AG09309 (cell line): ENCODE measurements at places on chromosomes 2 and 18.

DNA sequence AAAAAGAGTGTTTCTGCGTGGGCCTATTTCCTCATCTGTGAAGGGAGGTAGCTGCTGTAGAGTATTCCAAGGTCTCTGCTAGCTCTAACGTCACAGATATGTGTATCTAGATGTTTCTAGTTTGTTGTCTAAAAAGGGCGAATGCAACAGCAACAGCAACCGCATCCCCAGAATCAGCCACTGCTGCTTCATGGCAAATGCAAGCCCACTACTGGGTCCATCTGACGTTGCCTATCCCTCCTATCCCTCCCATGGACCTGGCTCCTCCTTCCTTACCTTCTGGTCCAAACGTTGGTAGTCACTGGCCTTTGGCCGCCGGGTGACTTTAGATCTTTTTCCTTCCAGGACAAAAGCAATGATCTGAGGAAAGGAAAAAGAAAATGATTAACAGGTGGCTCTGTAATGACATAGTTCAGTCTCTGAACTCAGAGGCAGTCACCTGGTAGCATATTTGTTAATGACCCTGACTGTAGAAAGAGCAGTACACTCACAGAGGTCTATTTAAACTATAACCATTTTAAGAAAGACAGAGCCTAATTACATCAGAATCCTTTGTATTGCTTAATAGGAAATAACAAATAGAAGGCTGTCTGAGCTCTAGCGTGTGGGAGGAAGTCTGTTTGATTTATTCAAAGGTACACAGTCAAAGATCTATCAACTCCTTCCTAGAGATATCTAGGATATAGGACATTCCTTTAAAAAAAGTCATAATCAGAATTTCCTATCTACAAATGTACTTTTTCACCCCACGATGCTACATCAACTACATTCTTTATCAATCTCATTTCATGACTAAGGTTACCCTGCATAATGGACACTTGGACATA, 2.9 kb downstream of the TGOLN2 start:
- no peak for DNase-seq

DNA sequence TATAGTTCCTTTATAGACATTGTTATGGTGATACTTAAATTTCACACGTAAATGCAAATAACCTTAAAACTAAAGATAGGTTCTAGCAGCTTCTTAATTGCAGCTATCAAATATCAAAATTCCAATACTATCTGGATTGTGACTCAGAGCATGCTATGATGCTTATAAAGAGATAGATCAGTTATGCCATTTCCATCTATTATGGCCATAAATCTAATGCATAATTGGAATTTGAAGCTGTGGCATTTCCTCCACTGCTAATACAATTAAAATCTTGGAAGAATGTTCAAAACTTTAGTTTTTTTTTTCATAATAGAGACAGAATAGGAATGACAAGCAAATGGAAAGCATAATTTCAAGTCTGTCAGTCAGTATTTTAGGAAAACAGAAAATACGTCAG, 220.8 kb upstream of the GALNT5 start:
- DNase-seq: no peak

DNA sequence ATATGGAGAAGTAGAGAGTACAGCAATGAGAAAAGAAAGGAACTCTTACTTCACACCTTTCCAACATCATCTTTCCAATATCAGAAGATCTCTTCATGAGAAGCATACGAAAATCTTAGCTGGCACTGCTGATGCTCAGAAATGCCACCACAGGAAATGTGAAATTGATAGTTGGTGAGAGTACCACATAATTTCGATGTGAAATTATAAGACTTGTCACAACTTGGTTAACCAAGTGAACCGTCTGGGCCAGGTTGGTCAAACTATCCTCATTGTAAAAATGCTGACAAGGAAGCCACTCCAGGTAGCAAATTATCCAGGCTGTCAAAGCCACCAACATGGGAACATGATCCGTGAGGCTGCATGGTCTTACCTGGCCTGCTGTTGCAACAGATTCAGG, 66.5 kb downstream of the EPG5 start:
- DNase-seq: no peak

- no peak for DNase-seq
These were observed 2.8 kb upstream of the BBS5 start for GRCh38 chr2:169476459-169476858.

DNA sequence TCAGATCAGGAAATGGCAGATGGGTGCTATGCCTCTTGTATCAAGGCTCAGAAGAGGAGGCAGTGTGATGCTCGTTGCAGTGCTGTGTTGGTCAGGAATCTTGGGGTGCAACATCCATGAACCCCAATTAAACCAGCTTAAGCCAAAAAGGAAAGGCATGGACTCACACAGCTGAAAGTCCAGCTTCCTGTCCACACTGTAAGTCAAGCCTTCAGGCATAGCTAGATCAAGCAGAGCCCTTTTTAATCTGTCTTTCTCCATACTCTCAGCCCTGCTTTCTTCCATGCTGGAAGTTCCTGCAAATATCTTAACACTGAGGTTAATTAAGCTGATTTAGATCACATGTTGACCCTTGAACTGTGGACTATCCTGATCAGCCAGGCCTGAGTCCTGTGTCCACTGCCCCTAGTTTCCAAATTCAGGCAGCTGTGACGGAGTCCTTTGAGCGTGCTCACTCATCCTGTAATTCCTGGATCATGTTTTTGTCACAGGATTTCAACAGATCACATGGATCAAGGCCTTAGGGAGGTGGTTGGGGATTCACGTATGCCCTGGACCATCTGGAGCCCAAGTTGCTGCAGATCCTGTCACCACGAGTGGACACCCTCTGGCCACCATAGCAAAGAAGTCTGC, 4.5 kb upstream of the C2orf74 start:
- DNase-seq: no peak

DNA sequence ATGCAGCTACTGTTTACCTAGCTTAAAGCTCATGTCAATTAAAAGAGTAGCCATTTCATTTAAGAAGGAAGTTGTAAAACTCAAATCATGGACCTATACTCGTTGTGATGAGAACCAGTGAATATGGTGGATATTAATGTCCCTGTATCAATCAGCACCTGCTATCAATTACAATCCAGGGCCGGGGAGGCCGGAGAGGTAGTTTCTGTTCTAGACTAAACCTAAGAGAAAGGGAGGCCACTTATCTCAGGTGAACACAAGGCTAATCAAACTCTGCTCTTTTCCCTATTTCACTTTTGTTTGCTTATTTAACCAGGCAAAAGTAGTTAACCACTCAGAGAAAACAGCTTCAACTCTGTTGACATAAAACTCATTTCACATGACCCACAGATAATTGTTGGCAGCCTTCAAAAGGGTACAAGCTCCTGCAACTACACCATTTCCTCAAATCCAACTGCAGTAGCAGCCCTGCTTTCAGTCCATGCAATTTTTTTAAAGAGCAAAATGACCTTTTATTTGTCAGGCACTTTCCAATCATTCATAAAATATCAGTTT, 27.8 kb upstream of the SLC9A2 start:
- no peak for DNase-seq

GRCh38 chr2:107687073-107687472, 139.6 kb upstream of the RGPD4 start:
- no peak for DNase-seq
